ENCODE measurements at places on chromosomes 16 and 17. TPM values are rescaled to one million over a fixed set of nuclear protein-coding genes. Genes with fewer than 3 reads are reported as not detected.

ANKRD40CL gene
- total RNA-seq = 10.9 TPM

- DNase-seq = peak; percentile 59
These were observed 3.7 kb upstream of the CDK3 start for GRCh38 chr17:75996665-75997590.

DNA sequence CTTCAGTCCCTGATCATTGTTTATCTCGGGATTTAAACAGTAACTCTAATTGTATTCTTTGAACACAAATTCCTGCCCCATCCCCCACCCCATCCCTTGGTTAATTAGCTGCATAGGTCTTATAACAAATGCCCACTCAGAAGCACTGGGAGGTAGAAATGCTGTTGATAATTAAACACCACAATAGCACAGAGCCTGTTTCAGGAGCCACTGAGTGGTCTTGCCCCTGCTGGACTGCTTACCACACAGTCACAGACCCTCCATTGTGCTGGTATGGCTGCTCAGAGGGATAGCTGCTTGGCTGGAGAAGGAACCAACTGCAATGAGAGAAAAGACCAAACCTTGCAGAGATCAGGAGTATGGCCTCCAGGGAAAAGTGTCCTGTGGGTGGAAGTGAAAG lies 214.1 kb downstream of the ANKFN1 start:
- no peak for DNase-seq

PLXDC1 gene
- total RNA-seq = 21.2 TPM

- DNase-seq = no peak
These were observed 61.1 kb upstream of the CIBAR2 start for GRCh38 chr16:85173146-85173980.

TBC1D3I gene
- 1.4 TPM for total RNA-seq

KRT40 gene
- total RNA-seq = not detected

DNA sequence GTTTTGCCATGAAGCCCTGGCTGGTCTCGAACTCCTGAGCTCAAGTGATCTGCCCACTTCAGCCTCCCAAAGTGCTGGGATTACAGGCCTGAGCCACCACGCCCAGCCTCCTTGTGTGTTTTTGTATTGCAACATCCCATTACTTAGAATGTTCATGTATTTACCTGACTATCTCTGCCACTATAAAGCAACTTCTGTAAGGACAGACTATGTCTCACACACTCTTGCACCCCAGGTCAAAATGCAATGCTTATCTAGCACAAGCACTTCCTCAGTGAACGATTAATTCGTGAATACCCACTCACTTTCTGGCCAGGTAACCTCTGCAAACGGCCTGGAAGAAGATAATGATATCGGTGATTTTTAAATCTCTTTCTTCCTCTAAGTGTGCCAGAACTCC lies 82.6 kb downstream of the NDEL1 start:
- no peak for DNase-seq

STXBP4 gene
- total RNA-seq = 25.9 TPM

GRCh38 chr16:75818491-75818890 lies 92.2 kb upstream of the CPHXL start:
- DNase-seq = no peak

KLHL10 gene
- total RNA-seq = 0.29 TPM

- DNase-seq = no peak
These were observed 314.3 kb downstream of the C16orf95 start for GRCh38 chr16:87002717-87003413.

GRCh38 chr16:85231959-85232358 lies 119.7 kb upstream of the CIBAR2 start:
- no peak for DNase-seq

DNA sequence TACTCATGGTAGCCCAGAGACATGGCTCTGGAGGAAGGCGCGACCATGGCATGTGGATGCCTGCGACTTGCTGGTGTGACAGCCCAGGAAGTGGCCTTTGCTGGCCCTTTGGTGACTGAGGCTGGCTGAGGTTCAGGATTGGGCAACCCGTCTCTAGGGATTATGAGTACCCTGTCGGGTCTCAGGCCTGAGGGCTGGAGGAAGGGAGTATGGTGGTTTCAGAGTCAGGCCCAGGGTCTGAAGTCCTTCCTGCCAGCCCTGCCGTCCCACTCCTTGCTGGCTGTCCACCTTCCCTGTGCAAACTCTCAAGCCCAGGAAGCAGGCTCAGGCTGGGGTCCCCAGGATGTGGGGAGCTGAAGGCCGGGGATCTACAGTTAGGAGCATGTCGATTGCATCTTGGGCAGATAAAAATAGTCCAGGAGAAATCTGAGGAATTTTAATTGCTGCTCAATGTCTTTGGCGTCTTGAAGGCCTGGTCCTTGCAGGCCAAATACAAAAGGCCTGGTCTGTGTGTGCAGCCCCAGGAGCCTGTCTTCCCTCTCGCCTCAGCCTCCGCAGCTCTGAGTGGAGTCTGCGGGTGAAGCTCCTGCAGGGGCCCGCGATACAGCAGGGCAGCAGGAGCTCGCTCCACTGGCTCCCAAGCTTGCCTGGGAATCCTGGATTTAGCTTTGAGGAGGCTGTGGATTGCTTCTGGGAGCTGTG lies 52.5 kb downstream of the NKD1 start:
- no peak for DNase-seq

DNA sequence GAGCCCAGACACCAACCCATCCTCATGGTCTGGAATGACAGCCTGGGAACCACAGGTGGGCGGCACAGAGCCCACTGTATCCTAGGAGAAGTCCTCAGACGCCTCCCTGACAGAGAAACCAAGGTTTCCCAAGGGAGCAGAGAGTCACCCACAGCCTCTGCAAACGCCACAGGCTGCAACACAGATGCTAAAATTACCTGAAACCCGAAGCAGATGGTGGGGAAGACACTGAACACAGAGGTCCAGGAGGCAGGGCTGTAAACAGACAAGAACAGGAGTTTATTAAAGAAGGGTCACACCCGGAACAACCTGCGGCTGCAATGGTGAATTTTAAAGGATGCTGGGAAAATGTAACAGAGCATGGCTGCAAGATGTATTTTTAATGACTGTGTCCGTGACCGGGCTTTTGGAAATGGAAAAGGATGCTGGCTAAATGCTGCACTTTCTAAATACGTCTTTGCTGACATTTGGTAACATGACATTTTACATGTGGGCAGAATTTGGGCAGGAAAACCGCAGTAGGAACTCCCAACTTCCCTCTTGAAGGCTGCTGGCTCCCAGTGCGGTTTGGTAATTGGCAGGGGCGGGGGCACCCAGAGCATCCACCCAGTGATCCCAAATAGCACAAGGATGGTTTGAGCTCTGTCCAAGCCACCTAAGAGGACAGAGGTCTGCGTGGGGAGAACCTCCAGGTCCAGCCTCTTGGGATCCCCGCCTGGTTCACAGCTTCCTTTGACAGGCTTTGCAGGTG lies 13.1 kb downstream of the SLC38A8 start:
- no peak for DNase-seq

DNA sequence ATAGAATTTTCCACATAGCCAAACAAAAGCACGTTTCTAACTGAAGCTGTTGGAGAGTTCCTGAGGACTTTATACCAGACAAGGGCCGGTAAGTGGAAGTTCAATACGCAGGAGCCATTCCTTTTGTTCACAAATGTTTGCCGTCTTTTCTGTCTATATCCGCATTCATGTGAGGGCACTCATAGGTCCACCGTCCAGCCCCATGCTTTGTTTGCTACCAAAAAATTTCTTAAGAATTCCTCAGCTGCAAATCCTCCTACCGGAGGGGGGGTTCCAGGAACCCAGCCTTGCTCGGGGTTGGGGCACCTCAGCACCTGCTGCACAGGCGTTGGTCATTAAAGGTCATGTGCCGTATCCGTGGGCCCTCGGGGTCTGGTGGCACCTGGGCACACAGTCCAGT lies 276.8 kb downstream of the SEC14L1 start:
- peak; percentile 45 for DNase-seq

GRCh38 chr16:84749815-84750214 lies 50.0 kb downstream of the USP10 start:
- DNase-seq = no peak

- DNase-seq = no peak
These were observed 10.5 kb downstream of the MAPT start for GRCh38 chr17:45904866-45905265.

DNA sequence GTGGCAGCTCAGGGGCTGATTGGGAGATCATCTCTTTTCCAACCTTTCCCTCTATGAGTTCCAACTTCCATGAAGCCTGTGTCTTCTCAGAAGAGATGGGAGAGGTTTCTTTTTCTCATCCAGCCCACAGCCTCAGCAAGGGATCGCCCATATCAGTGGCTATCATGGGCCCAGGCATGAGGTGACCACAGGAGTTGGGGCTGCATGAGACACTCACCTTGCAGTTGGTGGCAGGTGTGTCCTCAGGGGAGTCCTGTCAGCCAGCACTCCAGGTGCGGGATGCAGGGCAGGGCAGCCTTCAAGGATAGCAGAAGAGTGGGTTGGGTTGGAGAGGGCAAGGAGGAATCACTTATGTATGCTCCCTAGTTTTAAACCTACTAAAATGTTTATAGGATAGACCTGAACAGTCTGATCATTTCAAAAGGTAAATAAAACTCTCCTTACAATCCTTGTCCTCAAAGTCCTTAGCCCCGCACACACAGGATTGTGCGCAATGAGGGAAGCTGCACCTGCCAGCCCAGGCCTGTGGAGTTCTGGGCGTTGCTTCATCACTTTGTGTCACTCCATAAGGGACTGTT lies 811.1 kb downstream of the KCNJ18 start:
- no peak for DNase-seq

- no peak for DNase-seq
These were observed 65.6 kb downstream of the BCAS3 start for GRCh38 chr17:60743282-60743681.

DNA sequence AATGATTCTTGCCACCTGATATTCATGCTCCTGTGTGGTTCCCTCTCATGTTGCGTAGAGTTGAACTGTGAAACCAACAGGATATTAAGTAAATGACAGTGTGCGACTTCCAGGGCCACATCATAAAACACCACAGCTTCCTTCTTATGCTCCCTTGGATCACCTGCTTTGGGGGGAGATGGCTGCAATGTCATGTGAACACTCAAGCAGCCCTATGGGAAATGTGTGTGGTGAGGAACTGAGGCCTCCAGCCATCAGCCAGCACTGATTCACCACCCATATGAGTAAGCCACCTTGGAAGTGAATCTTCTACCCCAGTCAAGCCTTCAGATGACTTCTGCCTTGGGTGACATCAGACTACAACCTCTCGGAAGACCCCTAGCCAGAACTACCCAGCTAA lies 427.5 kb downstream of the UTP18 start:
- DNase-seq = no peak

CPNE7 gene
- total RNA-seq = 3.6 TPM
